ENCODE measurements at places on chromosomes 3 and 15.

DNA sequence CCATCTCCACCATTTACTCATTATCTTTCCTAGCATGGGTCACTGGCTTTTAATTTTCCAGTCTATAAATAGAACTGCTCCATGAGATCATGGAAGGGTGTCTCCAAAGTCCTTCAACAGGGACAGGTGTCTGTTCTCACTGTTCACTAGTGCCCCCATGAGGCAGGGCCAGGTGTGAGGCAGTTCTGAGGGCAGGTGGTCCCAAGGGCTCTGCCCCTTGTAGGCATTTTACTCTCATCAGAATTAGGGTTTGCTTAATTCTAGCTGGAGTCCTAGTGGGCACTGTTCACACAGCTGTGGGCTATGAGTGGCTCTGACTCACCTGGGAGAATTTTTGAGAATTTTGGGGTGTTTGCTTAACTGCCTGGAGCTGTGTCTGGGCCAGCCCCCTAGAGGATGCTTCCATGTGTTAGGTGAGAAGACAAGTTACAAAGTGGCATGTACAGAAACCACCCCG lies 248.0 kb upstream of the LYSMD4 start:
- H3K4me3 ChIP-seq: no peak overlapping the region
- no peaks in the 10 kb centered on the region for H3K27me3 ChIP-seq
- H3K27ac ChIP-seq: no peak overlapping the region

- no peak overlapping the region for H3K27ac ChIP-seq
- no peak for DNase-seq
- H3K27me3 ChIP-seq: no peaks in the 10 kb centered on the region
- H3K4me3 ChIP-seq: no peak overlapping the region
Observed at GRCh38 chr3:20564966-20565365, 379.0 kb upstream of the SGO1 start.

- no peak overlapping the region for H3K4me3 ChIP-seq
- no peak for DNase-seq
- H3K36me3 ChIP-seq: no peaks in the 10 kb centered on the region
- H3K27me3 ChIP-seq: no peaks in the 10 kb centered on the region
- no peak overlapping the region for H3K27ac ChIP-seq
- no peaks in the 10 kb centered on the region for H3K4me1 ChIP-seq
Observed at GRCh38 chr3:17806876-17807275, 64.4 kb upstream of the TBC1D5 start.

DNA sequence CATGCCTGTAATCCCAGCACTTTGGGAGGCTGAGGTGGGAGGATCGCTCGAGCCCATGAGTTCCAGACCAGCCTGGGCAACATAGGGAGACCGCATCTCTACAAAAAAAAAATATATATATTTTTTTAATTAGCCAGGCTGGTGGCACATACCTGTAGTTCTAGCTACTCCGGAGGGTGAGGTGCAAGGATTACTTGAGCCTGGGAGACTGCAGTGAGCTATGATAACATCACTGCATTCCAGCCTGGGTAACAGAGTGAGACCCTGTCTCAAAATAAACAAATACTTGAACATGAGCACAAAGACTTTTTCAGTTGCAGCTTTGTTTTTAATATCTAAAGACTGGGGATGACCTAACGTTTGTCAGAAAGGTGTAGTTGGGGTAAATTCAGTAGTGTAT lies 31.3 kb upstream of the GATM start:
- H3K4me1 ChIP-seq: peaks cover 1% of the 10 kb centered on the region
- H3K27ac ChIP-seq: no peak overlapping the region
- peaks cover 44% of the 10 kb centered on the region for H3K36me3 ChIP-seq
- no peak overlapping the region for H3K4me3 ChIP-seq
- H3K27me3 ChIP-seq: no peaks in the 10 kb centered on the region
- DNase-seq: no peak

DNA sequence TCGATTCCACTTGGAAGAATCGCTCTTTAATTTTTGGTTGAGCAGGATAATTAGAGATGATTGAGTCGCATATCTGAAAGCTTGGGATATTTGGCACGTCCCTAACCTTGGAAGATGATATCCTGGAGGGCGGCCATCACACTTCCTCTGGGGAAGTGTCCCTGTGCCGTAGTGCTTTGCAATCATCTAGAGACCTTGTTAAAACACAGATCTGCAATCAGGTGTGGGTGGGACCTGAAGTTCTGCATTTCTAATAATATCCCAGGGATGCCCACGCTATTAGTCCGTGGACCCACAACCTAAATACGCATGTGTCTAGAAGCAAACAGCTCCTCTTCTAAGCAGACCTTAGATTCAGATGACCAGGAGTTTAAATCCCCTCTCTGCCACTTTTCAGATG lies 20.5 kb downstream of the MYO1E start:
- no peaks in the 10 kb centered on the region for H3K4me1 ChIP-seq
- H3K4me3 ChIP-seq: no peak overlapping the region
- H3K27ac ChIP-seq: no peak overlapping the region
- H3K27me3 ChIP-seq: no peaks in the 10 kb centered on the region
- H3K36me3 ChIP-seq: no peaks in the 10 kb centered on the region
- DNase-seq: no peak

DNA sequence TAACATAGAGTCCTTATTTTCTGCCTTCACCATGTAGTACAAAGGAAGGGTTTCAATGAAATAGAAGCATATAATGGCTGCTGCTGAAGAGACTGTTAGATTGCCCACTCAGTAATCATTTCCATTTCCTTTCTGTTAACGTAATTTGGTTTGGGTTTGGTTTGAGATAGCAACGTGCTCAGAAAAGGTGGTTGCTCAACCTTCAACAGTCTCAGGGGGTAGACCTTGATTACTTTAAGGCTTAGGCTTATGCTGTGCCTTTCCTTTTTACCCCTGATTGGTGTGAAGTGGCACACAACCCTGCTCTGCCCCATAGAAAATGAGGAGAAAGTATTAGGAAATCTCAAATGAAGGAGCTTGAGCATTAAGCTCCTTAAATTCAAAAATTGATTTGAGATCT lies 163.7 kb upstream of the TP63 start:
- H3K4me3 ChIP-seq: no peak overlapping the region
- H3K27me3 ChIP-seq: no peaks in the 10 kb centered on the region
- H3K27ac ChIP-seq: no peak overlapping the region
- no peak for DNase-seq
- no peaks in the 10 kb centered on the region for H3K36me3 ChIP-seq
